Activated gamma-delta T cell treated with Interleukin-2 at 50 U/mL for 16 hours (primary cell): ENCODE measurements at places on chromosomes 2 and 18.

DNA sequence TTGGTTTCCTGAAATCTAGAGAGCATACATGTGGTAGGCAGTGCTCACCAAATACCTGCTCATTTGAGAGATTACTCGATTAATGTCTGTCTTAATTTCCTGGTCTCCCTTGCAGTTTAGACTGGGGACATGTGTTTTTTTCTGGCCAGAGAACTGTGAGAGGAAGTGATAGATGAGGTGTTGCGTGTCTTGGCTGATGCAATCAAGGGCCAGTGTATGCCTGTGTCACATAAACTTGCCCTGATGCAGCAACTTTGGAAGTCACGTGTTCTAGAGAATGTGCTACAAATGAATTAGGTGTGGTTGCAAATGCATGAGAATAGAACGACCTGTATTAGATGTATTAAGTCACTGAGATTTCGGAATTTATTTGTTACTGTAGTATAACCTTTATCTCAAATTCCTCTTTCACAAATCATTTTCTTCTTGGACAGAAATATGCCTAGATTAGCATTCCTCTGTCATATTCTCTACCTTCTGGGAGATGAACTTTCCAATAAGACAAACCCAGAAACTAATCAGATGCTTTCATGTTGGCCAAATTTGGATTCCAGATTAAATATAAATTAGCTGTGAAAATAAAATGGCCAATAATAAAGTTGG is 9.9 kb upstream of the IL1A start:
- DNase-seq: no peak

DNA sequence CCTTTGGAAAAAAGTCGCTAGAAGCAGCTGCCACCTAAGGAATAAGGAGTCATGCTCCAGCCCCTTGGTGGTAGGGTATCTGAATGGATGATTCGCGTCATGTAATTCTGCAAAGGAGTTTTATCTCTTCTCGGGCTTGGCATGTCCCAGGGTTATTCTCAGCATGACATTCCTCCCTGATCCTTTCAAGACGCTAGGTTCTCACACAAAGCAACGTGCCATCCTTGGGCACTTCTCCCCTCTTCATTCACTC is 355.6 kb downstream of the MYCN start:
- no peak for DNase-seq

GRCh38 chr2:207423886-207424285 is 105.9 kb upstream of the CREB1 start:
- no peak for DNase-seq

GRCh38 chr2:185074156-185074555 is 475.8 kb downstream of the ZNF804A start:
- DNase-seq: no peak

DNA sequence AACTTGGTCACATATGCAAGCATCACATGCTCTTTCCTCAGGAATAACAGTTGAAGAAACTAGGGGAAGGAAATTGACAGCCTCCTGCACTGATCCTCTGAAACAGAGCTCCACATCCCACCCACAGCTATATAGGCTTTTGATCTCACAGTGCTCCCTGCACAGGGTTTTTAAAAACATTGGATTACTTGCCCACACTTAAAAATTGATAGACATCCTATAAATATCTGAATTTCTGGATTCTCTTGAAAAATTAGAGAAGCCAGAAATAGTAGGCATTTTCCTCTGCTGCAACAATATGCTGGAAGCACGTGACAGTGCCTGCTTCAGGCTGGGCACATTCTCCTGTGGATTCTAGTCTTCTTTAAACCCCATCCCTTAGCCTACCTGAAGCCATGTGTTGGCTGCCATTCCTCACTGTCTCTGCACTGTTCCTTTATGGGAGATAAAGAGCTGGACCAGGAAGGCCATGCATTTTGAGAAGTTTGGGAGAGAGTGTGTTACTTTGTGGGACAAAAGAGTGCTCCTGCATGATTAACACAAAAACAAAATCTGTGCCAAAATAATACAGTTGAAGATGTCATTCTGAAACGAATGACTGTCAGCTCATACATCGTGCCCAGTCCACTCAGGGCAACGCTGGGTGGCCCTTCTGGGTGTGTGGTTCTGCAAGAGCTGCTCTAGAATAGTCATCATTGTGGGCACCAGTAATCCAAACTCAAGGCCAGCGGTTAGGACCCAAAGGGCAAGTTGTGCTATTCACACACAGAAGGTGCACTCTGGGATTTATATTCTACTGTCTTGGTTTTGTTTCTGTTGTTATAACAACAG is 59.8 kb downstream of the GYPC start:
- DNase-seq: no peak

- no peak for DNase-seq
Observed at GRCh38 chr2:68412127-68412819, 47.2 kb downstream of the PLEK start.

- DNase-seq: no peak
Observed at GRCh38 chr2:15223887-15224286, 337.2 kb downstream of the NBAS start.
